ENCODE measurements at places on chromosomes 12 and 14.

DNA sequence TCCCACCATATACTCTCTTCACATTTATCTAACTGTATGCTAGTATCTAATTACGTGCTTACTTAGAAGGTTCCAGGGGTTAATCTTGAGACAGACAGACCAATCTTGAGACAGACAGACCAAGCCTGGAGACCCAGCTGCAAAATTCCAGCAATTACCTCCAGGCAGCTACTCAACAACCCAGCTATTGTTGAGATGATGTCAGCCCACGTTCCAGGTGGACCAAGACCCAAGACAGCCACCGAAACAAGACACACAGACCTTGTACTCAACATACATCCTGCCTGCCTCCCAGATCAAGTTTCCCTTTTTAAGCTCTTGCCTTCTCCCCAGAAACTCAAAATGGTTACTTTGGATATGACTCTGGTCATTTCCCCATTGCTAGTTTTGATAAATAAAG, 64.9 kb upstream of the VASH1 start:
- DNase-seq: no peak

DNA sequence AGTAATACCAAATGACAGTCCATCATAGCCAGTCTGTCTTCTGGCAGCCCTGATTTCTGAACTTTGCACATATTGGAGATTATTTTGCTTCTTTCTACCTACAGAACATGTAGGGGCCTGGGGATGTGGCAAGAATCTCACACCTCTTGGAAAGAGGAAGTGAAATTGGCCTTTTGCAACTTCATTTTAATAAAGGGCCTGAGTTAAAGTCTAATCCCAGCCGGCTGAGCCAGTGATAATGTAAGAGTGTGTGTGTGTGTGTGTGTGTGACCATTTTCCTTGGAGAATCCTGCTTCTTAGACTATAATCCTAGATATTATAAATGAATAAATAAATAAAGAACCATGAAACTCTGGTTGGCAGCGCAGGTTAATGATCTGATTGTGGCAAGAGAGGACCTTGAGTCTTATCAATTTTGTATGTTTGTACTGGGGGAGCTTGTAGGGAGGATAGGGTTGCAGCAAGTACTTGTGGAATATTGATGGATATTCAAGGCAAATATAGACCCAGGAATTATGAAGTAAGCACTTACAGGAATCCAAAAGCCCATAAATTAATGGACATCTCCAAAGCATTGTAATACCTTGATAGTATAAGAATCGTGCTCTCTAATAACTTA, 233.2 kb upstream of the AMIGO2 start:
- no peak for DNase-seq

DNA sequence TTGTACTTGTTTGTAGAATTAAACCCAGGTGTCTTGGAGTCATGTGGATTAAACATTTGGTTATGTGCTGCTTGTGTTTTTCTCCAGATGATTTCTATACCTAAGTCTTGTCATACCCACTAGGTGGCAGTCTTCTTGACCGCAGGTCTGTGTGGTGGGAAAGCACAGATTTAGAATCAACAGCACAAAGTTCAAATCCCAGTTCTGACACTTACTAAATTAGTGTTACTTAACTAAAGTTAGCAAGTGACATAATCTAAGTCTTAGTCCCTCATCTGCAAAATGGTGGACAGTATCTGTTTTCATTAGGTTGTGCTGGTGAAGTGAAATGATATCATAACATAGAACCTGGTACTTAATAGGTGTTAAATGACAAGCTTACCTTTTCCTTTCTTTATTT, 151.0 kb upstream of the ARHGAP5 start:
- DNase-seq: peak; percentile 63

DNA sequence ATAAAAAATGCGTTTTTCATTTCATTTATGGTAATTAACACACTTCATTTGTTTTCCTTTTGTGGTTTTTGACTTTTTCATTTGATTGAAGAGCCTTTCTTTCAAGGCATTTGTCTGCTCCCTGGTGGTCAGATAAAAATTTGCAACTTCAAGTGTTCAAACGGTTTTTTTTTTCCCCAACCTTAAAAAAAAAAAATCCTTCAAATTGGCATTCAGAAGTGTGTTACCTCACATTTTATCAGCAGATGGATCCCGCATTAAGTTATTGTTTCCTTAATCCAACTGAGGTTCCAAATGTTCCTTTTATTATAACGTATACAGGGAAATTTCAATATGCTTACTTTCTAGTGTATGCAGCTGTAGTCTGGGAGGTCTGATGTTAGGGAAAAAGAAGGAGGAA, 47.2 kb downstream of the MYF5 start:
- DNase-seq: peak; percentile 74

- DNase-seq: peak; percentile 48
Observed at GRCh38 chr12:15726027-15726877, 62.9 kb downstream of the EPS8 start.

- DNase-seq: peak; percentile 27
Observed at GRCh38 chr14:71363946-71364925, 457.0 kb downstream of the PCNX1 start.

- no peak for DNase-seq
Observed at GRCh38 chr14:94593749-94594431, 12.7 kb downstream of the SERPINA5 start.

- DNase-seq: no peak
Observed at GRCh38 chr12:108257004-108257403, 82.1 kb downstream of the CMKLR1 start.
